Nucleus accumbens (tissue), 56 donors: ENCODE measurements at places on chromosomes 13 and 19.

- DNase-seq = no peak
Observed at GRCh38 chr19:7619671-7620441, 9.5 kb downstream of the XAB2 start.

- DNase-seq = no peak
Observed at GRCh38 chr19:11296264-11296663, 304 bp downstream of the TSPAN16 start.

DNA sequence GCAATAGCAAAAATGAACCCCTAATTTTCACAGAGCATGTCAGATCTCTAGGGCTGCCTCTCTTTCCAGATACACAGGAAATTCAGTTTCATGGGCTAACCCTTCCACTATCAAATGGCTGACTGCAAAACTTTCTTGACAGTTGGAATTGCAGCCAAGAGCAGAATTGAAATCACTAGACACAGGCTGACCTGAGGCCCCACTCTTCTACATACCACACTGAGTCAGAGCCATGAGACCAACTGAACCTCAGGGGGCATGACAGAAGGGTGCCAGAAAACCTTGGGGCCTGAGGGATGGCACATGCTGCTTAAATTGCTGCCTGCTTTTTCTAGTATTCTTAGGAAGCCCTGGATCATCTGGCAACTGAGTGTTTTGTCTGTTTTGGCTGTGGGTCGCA, 1.7 kb upstream of the DLEU7 start:
- DNase-seq = no peak

GRCh38 chr19:8240274-8241229, 31.4 kb downstream of the CERS4 start:
- peak; percentile 81 for DNase-seq

GRCh38 chr13:113856716-113857065, 7.2 kb downstream of the GAS6 start:
- no peak for DNase-seq

- no peak for DNase-seq
Observed at GRCh38 chr13:50629966-50630365, 213.5 kb downstream of the DLEU7 start.

GRCh38 chr19:30209617-30210600, 162.3 kb upstream of the ZNF536 start:
- DNase-seq = no peak

DNA sequence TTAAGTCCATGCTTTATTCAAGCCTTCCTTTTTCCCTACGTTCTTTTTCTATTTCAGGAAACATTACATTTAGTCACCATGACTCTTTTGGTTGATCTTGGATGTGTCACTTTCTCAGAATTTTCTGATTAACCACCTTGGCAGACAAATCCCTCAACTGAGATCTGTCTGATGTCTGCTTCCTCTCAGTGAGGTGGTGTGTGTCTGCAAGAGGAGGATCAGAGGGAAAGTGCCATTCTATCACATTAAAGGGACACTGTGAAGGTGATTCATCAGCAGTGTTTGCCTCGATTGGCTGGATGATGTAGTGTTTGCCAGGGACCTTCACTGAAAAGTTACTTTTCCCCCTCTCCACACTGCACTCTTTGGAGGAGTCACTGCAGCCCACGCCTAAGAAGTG, 3.0 kb upstream of the CCNP start:
- no peak for DNase-seq

GRCh38 chr19:42097461-42097860, 21.5 kb downstream of the ZNF574 start:
- no peak for DNase-seq

DNA sequence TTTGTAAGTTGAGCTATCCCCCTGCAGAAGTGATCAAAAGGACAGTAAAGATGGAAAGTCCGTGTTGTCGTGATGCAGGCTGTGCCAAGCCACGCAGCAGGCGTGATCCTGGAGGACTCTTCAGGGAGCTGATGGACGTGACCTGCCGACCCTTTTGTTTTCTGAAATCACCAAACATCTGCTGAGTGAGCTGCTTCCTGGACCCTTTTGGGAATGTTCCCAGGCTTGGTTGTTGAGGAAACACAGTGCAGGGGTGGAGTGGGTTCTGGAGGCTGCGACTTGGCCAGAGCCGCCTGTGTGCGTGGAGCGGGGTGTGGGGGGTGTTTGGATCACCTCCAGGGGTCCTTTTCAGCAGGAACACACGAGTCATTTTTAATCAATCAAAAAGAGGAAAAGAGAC, 15.4 kb upstream of the CPAMD8 start:
- no peak for DNase-seq

GRCh38 chr13:77328819-77329132, 1.9 kb upstream of the MYCBP2 start:
- no peak for DNase-seq

- DNase-seq = no peak
Observed at GRCh38 chr13:66314911-66315310, 915.2 kb downstream of the PCDH9 start.

- no peak for DNase-seq
Observed at GRCh38 chr13:25117312-25117711, 21.4 kb downstream of the PABPC3 start.

DNA sequence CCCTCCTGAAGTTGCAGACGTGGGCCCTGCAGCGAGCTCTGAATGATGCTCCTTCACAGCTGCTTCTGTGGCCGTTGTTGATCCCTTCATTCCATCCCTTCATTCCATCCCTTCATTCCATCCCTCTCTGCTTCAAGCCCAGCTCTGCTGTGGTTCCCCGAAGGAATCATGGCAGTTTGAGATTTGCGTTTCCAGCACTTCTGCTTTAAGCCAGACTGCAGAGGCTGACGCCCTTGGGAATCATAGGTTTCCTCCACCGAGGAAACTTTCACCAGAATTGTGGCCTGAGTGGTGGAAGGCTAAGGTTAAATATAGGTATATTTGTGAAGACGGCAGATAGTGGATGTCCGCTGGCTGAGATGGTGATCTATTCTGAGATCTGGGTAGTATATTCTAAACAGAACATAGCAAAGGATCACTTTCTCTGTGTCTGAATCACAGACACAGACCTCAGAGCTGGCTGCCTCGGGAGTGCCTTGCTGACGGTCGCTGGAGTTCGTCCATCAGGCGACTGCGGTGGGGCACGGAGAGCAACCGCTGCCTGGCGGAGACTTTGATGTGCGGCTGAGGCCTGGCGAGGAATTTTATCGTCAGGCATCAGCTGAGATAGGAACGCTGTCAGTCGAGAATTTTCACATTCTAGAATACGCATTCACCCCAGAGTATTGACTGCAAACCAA, 42.8 kb upstream of the DCUN1D2 start:
- no peak for DNase-seq
